ENCODE measurements at places on chromosomes 1 and 21. TPM values are rescaled to one million over a fixed set of nuclear protein-coding genes. Genes with fewer than 3 reads are reported as not detected.

DNA sequence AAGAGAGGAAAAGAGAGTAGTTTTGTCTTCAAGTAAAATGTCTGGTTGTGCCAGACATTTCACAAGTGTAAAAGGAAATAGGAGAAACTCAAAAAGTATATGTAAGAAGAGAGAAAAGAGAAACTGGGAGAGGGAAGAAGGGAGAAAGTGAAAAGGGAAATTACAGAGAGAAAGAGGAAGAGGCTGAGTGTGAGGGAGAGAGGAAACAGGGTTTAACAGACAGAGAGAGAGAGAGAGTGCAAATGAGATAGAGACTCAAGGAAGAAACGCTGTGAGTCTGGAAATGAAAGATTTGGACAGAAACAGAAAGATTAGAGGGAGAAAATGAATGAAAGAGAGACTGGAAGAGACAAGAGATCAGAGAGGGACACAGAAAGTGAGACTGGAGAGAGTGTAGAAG is 806.2 kb downstream of the PLA2G4A start:
- H3K27ac ChIP-seq = no peak overlapping the region
- peaks cover 27% of the 10 kb centered on the region for H3K36me3 ChIP-seq
- peaks cover 3% of the 10 kb centered on the region for H3K4me1 ChIP-seq

DNA sequence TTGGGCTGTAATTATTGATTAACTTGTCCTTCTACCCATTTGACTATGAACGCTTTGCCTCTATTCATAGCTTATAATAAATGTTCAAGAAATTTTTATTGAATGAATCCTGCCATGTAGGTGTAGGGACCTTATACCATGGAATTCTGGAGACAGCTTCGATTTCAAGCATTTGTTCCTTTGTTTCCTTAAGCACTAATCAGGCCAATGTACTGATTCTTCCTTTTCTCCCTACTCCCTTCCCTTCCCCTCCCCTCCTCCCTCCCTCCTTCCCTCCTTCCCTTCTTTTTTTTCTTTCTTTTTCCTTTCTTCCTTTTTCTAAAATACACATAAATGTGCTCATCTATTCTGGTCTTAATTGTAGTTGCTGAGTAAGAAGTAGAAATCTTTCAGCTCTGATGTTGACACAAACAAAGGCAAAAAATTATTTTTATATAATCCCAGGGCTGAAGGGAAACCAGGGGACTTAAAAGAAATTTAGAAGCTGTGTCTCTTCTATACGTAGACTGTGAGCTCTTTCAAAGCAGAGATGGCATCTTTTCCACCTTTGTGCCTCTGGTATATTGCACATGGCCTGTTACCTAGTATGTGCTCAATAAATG is 24.9 kb upstream of the DNM3 start:
- no peaks in the 10 kb centered on the region for H3K4me1 ChIP-seq
- DNase-seq = no peak
- no peaks in the 10 kb centered on the region for H3K27me3 ChIP-seq
- H3K27ac ChIP-seq = no peak overlapping the region
- H3K36me3 ChIP-seq = no peaks in the 10 kb centered on the region
- H3K4me3 ChIP-seq = no peak overlapping the region

The FCRLA gene
- 0.39 TPM for total RNA-seq

DNA sequence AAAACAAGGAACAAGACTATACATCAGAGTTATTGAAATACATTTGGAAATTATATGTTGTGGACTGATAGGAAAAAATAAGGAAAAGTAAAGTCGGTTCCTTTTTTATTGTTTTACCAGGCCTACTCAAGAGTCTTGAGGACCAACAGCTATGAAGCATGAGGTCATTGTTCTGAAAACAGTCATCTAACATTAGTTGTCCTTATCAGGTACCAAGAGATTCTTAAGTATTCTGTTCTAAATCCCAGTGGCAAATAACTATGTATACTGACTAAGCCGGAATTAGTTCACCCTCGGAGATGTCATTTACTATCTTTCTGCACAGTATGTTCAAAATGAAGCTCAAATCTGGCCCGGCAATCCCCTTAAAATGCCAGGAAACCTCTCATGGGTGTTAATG is 585 bp downstream of the ADGRL4 start:
- no peak for DNase-seq
- H3K27me3 ChIP-seq = peaks cover 2% of the 10 kb centered on the region
- peak overlapping the region; percentile 80 for H3K4me3 ChIP-seq
- H3K27ac ChIP-seq = no peak overlapping the region
- H3K36me3 ChIP-seq = no peaks in the 10 kb centered on the region

The NTMT2 gene
- not detected for total RNA-seq

The RBP7 gene
- not detected for total RNA-seq

GRCh38 chr1:243623841-243624240 is 226.2 kb downstream of the AKT3 start:
- DNase-seq = no peak
- no peaks in the 10 kb centered on the region for H3K4me1 ChIP-seq
- peaks cover 28% of the 10 kb centered on the region for H3K36me3 ChIP-seq
- no peak overlapping the region for H3K27ac ChIP-seq

- DNase-seq = peak; percentile 75
- peaks cover 12% of the 10 kb centered on the region for H3K4me1 ChIP-seq
- peak overlapping the region; percentile 5 for H3K27ac ChIP-seq
- no peaks in the 10 kb centered on the region for H3K36me3 ChIP-seq
- H3K4me3 ChIP-seq = peak overlapping the region; percentile 5
Observed at GRCh38 chr21:41612674-41613532, 104.9 kb upstream of the TMPRSS2 start.

The AUNIP gene
- 1.3 TPM for total RNA-seq

The C1orf35 gene
- 21.9 TPM for total RNA-seq

GRCh38 chr1:235757587-235758096 is 108.1 kb upstream of the GNG4 start:
- no peak overlapping the region for H3K27ac ChIP-seq
- H3K4me1 ChIP-seq = peaks cover 11% of the 10 kb centered on the region

The AMY1C gene
- total RNA-seq = not detected

- no peak for DNase-seq
- H3K4me3 ChIP-seq = no peak overlapping the region
- H3K36me3 ChIP-seq = no peaks in the 10 kb centered on the region
- H3K27ac ChIP-seq = no peak overlapping the region
Observed at GRCh38 chr21:32641710-32642698, 29.8 kb upstream of the CFAP298 start.

The ALDH4A1 gene
- 28.9 TPM for total RNA-seq

GRCh38 chr1:167293057-167293456 is 72.4 kb downstream of the POU2F1 start:
- DNase-seq = no peak
- no peak overlapping the region for H3K4me3 ChIP-seq
- H3K27me3 ChIP-seq = no peaks in the 10 kb centered on the region

GRCh38 chr1:38990386-38990737 is 714 bp upstream of the AKIRIN1 start:
- no peaks in the 10 kb centered on the region for H3K36me3 ChIP-seq
- no peak for DNase-seq
- peak overlapping the region; percentile 78 for H3K4me3 ChIP-seq
- peaks cover 13% of the 10 kb centered on the region for H3K4me1 ChIP-seq
- H3K27ac ChIP-seq = peak overlapping the region; percentile 66
